ENCODE measurements at places on chromosomes 2 and 18. TPM values are rescaled to one million over a fixed set of nuclear protein-coding genes. Genes with fewer than 3 reads are reported as not detected.

The PAIP2B gene
- 11.6 TPM for total RNA-seq

GRCh38 chr2:170504810-170505145, 210.4 kb upstream of the SP5 start:
- no peak for DNase-seq

The EML6 gene
- 5.4 TPM for total RNA-seq

GRCh38 chr2:178508646-178509045, 28.4 kb downstream of the PLEKHA3 start:
- no peak for DNase-seq

GRCh38 chr2:172985139-172985892, 90.3 kb upstream of the MAP3K20 start:
- DNase-seq: peak; percentile 46
